Effector memory CD8-positive, alpha-beta T cell (primary cell): ENCODE measurements at places on chromosomes 1 and 21.
A peak's percentile ranks its signal among the peaks of the same experiment; 100 is the strongest.

- peak; percentile 61 for DNase-seq
Observed at GRCh38 chr1:226444901-226445300, 37.0 kb upstream of the PARP1 start.

- no peak for DNase-seq
Observed at GRCh38 chr1:75559136-75559535, 51.8 kb downstream of the SLC44A5 start.

DNA sequence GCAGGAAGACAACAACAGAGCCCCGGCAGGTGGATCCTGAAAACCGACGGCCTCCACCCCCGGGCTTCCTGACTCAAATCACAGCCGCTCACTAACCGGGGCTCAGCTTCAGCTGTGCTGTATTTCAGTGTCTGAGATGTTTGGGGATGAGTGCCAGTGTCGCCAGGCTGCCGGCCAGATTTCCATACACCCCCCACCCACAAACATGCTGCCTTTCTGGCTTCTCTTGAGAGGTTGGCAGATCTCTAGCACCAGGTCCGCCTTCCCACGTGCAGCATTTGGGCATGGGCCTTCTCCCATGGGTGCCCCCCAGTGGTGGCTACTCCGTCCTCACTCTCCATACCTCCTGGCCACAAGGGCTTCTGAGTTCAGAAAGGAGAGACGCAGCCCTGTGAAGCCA, 34.8 kb downstream of the KCNAB2 start:
- DNase-seq, result no peak

GRCh38 chr1:177307771-177308170, 137.0 kb downstream of the BRINP2 start:
- DNase-seq, result no peak

DNA sequence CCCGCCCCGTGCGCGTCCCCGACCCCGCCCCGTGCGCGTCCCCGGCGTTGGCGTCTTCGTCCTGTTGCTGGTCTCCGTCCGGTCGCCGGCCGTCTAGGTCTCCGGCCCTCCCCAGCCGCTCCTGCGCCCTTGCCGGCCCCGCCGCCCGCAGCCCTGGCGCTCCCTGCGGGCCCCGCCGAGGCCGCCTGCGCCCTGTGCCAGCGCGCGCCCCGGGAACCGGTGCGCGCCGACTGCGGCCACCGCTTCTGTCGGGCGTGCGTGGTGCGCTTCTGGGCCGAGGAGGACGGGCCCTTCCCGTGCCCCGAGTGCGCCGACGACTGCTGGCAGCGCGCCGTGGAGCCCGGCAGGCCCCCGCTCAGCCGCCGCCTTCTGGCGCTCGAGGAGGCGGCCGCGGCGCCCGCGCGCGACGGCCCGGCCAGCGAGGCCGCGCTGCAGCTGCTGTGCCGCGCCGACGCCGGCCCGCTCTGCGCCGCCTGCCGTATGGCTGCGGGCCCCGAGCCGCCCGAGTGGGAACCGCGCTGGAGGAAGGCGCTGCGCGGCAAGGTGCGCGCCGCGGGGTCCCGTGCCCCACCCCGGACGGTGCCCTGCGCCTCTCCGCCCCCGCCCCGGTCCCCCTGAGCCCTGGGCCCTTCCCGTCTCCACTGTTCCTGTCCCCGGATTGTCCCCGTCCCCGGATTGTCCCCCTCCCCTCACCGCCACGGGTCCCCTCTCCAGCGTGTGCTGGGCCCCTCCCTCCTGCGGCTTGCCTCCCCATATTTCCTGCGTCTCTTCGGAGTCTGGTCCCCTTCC, at the start of gene RNF187:
TSS of gene RNF187 (plus strand) at position 47 of the 789 bp plus-strand sequence.
- DNase-seq, result peak; percentile 83
